ENCODE measurements at places on chromosomes 16 and 17.
A peak's percentile ranks its signal among the peaks of the same experiment; 100 is the strongest.

DNA sequence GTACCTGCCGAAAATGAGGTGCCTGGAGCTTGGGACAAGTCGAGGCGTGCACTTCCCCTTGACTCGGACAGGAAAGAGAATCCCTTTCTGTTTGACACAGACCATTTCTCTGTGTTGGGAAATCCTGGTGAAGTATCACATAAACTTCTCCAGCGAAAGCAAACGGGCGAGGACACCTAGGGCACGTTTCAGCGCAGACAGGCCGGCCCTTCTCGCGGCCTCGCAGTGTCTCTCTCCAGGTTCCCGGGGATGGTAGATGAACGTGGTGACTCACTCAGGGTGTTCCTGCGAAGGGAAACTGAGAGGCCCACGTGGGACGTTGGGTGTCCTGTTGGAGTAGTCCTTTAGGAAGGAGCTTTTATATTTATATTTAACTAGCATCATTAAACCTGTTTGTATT lies 36.3 kb upstream of the ZNF750 start:
- DNase-seq = no peak

GRCh38 chr17:67700725-67701119 lies 17.0 kb upstream of the NOL11 start:
- no peak for DNase-seq

DNA sequence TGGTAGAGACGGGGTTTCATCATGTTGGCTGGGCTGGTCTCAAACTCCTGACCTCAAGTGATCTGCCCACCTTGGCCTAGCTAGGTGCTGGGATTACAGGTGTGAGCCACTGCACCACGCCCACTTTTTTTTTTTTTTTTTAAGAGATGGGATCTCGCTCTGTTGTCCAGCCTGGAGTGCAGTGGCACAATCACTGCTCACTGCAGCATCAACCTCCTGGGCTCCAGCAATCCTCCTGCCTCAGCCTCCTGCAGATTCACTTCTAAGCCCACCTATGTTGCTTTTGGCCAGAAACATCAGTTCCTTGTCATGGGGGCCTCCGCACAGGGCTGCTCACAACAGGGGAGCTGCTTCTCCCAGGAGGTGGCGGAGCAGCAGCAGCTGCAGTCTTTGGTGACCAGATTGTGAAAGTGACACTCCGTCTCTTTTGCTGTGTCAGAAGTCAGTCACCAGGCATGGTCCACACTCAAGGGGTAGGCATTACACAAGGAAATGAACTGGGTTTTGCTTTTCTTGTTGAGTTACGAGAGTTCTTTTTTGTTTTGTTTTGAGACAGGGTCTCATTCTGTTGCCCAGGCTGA lies 4.5 kb upstream of the NME4 start:
- no peak for DNase-seq

- DNase-seq = no peak
These were observed 12.2 kb downstream of the N4BP1 start for GRCh38 chr16:48597563-48598387.

DNA sequence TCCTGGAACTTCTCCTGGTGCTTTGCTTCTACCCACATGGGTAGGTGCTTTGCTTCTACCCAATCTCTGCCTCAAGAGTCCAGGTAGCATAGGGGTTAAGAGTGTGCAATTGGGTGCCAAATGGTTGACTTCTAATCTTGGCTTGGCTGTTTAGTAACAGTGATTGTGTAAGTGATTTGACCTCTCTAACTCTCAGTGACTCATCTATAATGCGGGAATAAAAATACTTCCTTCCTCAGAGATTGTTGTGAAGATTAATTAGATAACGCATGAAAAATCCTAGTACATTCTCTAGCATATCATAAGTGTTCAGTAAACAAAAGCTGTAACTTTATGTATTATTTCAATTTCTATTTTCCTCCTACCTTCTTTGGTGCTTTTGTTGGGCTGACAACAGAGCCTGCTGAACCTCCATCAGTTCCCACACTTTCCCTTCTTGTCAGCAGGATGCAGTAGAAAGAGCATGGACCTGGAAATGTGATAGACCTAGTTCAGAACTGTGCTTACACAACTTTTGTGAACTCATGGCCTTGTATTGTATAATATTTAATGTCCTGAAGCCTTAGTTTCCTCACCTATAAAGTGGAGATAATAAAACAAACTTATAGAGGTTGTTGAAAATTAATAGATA lies 72.9 kb upstream of the SMIM36 start:
- DNase-seq = no peak

GRCh38 chr17:46027048-46027975 lies 28.3 kb downstream of the STH start:
- DNase-seq = no peak

- DNase-seq = no peak
These were observed 400.1 kb upstream of the ERCC4 start for GRCh38 chr16:13519871-13520270.

DNA sequence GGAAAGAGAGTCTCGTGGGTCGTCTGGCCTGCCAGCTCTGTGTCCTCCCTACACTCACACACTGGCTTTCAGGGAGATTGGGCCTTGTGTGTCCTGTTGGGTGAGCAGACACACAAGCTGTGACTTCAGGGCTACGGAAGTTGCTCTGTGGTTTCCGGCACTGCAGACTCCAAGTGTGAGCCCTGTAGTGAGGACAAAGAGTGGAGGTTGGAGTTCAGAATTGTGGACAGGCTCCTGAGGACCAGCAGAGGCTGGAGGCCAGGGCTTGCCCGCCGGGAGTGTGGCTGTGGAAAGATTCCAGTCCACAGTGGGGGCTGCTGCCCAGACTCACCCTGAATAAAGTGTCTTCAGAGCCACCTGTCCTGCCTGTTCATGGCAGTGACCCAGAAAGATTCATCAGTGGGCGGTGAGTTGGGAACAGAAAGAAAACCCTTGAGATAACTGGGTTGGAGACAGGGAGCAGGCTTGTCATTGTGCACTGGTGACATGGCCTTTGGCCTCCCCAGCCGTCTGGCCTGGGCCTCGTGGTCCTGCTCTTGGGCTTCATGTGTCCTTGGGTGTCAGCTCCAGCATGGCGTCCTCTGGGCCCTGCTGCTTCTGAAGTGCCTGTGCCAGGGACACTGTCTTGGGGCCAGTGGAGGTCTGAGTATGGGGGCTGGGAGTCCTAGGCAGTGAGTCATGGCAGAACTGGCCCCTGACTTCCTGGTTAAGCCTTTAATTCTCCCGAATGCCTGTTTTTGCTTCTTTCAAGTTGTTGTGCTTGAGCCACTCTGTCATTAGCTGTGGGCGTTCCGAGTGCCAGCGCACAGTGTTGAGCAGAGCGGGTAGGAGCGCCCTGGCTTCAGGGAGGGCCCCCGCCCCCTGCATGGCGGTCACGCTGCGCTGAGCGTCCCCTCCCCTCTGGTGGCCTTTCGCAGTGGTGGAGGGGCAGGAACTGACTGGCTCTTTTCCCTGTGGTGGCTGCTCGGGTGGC lies 19.9 kb upstream of the ZNF750 start:
- DNase-seq = peak; percentile 14

- no peak for DNase-seq
These were observed 151.0 kb downstream of the IRX3 start for GRCh38 chr16:54135361-54136275.

GRCh38 chr16:68070249-68070730 lies 14.9 kb upstream of the NFATC3 start:
- no peak for DNase-seq

- DNase-seq = no peak
These were observed 61.1 kb upstream of the VPS4A start for GRCh38 chr16:69250081-69250480.

DNA sequence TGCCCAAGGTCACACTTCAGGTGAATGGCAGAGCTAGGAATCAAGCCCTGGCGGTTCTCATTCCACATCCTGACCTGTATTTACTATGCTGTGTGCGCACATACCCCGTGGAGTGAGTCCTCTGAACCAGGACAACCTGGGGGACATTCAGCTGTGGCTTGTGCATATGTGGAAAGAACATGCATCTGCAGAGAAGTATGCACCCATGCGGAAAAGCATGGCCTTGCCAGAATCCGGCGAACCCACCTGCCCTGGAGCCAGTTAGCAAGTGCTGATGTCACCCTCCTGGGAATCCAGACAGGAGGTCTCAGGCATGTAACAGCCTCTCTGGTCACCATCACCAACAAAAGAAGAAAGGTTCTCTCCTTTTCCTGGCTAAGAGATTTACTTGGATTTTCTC lies 1.9 kb downstream of the RASL10B start:
- no peak for DNase-seq

- no peak for DNase-seq
These were observed 1.3 kb upstream of the BAIAP2 start for GRCh38 chr17:81033535-81034167.

DNA sequence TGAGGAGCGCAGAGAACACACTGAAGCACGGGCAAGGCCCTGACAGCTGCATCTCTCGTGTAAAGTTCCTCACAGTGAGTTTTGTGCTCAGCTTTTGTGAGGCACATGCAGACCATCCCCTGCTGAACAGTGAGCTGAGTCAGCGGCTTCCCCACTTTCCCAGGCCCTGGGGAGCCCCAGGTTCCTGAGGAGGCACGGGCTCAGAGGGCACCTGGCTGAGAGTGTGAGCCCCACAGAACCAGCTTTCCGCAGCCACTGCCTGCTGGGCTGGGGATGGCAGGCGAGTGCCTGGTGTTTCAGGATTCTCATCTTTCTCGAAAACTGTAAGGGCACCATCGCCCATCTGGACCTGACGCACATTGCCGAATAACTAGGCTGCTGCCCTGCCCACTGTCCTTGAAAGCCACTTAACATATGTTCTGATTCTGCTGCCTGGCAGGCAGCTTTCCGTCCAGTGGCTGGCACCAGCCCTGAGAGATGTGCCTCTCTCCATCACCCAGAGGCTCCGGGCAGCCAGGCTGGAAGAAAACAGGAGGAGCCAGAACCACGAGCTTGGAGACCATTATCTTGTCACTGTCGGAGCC lies 266.7 kb upstream of the FOXF1 start:
- no peak for DNase-seq

DNA sequence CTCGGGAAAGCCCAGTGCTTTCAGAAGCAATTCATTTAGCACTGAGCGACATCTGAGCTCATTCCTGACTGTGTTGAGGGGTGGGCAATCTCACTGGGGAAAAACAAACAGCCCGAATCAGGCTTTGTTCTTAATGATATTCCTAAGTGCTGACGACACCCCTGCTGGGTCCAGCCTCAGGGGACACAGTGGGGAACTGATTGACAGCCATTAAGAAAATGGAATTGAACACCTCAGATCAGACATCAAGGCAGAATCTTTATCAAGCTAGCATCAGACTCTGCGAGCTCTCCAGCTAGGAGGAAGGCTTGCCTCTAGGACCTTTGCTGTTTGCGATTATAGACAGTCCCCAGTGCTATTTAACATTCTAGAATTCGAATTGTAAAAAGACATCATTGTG lies 22.5 kb upstream of the LYRM9 start:
- DNase-seq = no peak

- DNase-seq = no peak
These were observed 678 bp downstream of the MGAT5B start for GRCh38 chr17:76868669-76869495.

DNA sequence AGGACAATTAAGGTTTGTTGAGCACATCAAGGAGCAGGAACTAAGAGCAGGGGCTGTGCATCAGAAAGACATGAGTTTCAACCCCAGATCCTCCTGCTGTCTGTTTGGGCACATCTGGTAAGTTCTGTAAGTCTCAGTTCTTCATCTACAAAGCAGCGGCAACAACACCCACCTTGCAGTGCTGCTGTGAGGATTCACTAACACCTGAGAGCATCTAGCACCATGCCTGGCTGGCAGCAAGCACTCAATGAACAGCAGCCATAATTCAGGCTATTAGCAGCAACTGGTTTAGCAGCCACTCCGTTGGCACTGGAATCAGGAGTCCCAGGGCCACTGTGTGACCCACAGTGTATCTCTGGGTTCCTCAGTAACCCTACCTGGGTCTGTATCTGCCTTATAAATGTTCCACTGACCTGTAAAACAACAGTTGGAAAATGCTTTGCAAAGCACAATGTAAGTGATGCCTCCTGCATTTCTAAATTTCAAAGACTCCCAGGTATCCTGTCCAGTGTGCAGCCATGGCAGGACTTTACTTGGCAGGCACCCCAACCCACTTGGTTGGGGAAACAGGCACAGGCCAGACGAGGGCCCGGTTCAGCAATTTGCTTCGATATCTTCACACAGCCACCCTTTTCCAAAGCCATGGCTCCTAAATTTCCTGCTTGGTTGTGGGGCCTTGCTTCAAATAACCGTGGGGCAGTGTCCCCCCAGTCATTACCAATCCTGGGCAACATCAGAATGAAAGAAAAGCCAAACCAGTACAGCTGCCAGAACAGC lies 4.2 kb downstream of the ST3GAL2 start:
- no peak for DNase-seq

GRCh38 chr17:48259694-48260291 lies 152.2 kb downstream of the SNX11 start:
- no peak for DNase-seq

GRCh38 chr17:42135664-42136653 lies 13.4 kb downstream of the HSPB9 start:
- DNase-seq = no peak

GRCh38 chr16:16151315-16151714 lies 72.0 kb downstream of the ABCC6 start:
- DNase-seq = no peak

DNA sequence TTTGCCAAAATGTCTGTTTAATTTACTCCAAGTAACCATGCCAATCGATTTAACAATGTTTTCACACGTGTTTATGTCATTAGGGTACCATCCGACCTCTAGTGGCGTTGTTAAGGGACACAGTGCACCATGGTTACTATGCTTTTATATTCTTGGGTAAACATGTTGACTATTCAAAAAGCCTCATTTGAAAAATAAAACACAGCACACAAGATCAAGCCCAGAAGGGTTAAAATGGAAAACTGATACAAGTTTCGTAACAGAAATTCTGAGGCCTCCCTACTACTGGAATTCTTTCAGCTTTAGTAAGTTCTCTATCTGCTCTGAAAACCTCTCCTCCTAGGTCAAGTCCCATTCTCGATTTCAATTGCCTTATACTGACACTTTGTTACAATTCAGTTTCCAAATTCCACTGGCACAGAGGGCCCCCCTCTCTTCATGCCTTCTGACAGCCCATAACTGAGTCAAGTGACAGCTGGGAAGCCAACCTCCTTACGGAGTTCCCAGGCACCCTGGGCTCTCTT lies 2.1 kb downstream of the CFAP20 start:
- DNase-seq = no peak

DNA sequence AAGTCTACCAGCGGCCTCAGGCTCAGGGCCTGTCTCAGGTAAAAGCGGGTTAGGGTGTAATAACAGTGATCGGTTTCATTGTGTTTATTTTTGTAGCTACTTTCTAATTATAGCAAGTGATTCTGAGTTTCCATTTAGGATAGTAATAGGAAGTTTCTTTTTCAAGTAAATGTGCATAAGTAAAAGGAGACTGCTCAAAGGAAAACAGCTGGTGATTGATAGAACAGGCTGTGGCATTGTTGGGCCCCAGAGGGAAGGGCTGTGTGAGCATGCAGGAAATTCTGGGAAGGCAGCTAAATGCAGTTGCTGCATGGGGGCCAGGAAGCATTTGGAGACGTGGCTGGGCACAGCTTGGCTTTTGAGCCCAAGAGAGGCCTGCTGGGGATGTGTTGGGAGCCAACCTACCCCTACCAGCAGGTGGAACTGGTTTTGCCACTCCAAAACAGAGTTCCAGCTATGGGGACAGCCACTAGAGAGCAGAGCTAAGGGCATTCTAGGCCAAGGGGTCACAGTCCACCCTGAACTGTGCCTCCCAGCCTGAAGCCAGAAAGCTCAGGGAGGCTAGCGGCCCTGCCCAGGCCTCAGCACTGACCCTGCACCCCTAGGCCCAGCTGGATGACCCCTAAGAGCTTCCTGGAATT lies 12.6 kb downstream of the SNX20 start:
- DNase-seq = no peak

- no peak for DNase-seq
These were observed 53.2 kb upstream of the ADCY9 start for GRCh38 chr16:4169415-4169814.

All from neural crest cell (in vitro differentiated cells).